ENCODE measurements at places on chromosomes 16 and 17.
A peak's percentile ranks its signal among the peaks of the same experiment; 100 is the strongest.

DNA sequence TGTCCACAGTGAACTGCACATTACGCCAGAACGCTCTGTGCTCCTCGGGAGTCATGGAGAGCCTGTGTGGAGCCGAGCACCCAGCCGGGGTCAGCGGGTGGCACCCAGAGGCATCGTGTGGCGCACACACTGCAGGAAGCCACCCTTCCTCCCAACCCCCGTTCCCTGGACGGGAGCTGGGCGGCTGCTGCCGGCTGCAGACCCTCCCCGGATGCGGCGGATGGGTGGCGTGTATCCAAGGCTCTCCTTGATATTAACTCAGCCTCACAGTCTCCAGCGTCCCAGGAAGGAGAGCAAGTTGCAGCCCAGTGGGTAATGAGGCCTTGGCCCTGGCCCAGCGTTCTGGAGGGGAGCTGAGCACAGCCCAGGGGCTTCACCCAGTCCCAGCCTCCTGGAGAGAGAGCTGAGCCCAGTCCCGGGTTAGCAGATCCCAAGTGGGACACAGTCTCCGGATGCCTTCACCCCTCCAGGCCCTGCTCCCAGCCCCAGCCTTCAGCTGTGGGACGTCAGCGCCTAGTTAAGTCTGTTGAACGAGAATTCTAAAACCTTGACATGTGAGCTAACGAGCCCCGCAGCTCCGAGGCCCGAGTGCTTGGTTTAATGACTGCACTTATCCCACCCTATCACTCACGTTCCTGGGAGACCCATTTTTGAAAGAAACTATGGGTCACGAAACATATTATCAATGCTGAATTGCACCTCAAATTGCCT is 86.6 kb downstream of the TBC1D16 start:
- no peak for DNase-seq

DNA sequence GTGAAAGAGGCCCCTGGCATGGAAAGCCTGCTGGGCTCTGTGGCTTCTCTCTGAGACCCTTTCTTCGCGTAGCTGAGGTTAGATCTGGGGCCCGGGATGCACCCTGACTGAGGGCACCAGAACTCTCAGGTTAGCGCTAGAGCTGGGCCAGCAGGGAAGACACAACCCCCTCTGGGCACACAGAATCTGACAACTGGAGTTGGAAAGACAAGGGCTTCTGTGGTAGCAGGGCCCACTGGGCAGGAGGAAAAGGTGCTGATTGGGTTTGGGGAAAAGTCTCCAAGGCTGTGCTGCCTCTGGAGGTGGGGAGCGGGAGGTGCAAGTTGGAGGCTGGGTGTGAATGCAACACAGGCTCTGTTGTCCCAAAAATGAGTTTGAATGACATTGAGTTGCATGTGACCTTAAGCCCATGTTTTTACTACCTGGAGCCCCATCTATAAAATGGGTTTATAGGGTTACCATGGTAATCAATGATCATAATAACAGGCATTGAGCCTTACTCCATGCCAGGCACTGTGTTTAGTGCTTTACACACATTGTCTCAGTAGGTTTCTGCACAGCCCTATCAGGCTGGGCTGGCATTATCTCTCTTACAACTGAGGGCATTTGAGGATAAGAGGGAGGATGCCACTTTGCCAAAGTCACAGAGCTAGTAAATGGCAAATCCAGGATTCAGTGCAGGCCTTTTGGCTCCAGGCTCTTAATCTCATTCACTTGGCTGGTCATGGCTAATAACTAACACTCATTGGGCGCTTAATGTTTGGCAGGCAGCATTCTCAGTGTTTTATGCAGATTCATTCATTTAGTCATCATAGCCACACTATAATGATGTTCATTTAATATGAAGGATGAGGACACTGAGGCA is 9.5 kb upstream of the IGFBP4 start:
- DNase-seq, result no peak

GRCh38 chr17:14198575-14198974 is 38.1 kb downstream of the CDRT15 start:
- DNase-seq, result no peak

GRCh38 chr16:22022151-22022550 is 14.2 kb downstream of the MOSMO start:
- DNase-seq, result no peak

DNA sequence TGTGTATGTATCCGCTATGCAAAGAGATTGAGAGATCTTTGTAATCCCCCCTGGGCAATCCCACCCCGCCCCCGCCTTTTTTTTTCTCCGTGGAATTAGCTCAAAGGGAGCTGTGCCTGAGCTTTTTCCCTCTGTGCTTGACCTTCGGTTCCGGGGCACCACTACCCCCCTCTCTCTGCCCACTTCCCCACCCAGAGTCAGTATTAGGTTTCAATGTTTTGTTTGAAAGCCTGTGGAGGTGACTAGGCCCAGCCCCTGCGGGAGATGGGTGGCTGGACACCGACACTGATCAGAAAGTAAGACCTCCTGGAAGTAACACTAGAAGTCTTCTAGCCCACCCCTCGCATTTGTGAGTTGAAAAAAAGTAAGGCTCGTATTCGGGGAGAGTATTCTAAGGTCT is 7.0 kb downstream of the CBLN1 start:
- no peak for DNase-seq

DNA sequence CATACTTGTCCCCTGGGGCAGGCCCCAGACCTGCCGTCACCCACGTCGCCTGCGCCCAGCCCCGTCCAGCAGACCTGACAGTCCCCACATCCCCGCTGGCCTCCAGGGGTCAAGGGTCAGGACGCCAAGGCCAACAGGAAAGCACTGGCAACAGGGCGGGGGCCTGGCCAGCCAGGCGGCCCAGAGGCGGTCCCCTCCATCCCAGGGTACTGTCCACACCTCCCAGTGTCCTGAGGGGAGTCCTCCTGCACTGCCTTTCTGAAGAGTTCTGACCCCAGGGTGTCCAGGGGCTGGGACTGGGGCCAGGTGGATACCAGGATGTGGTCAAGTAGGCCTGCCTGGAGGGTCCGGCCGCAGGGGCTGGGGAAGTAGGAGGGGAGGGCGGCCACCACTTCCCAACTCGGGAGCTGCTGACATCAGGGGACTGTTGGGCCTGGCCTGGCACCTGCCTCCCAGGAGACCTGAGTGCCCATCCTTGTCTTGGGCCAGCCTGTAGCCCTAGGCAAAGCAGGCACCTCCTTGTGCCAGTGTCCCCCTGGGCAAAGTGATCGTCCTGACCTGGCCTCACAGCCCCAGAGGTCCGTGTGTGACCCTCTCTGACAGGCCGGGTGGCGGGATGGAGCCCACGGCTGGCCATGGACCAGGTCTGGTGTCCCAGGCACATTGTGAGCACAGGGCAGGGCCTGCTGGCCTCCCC is 6.7 kb upstream of the AXIN1 start:
- no peak for DNase-seq

DNA sequence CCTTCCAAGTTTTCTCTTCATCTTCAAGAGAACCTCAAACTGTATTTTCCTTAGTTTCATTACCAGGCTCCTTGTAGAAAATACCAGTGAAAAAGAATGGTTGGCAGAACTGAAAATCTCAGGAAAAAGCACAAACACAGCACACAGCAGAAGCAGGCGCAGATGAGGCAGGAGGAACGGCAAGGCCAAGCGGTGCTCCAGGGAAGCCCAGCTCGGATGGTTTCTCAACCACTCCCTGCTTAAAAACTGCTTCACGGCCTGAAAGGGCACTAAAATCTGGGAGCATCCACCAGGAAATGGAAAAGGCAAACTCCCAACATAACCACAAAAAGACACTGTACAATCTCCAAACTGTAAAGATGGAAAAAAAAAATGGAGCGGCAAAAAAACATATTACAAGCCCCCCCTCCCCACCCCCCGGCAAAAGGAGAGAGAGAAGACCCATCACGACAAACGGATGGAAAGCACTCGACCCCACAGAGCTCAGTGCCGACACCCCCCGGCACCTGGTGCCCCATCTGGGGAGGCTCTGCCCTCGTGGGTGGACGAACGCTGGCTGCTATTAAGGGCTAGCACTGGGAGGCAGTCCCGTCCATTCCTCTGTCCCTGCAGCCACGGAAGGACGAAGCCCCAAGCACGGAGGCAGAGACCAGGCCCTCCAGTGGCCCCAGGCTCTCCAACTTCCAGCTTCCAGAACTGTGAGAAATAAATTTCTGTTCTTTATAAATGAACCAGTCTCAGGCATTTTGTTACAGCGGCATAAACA is 127.5 kb downstream of the ZNF778 start:
- DNase-seq, result no peak

- DNase-seq, result no peak
These were observed 254.8 kb upstream of the TBX2 start for GRCh38 chr17:61144617-61145564.

GRCh38 chr17:80362428-80363119 is 52.4 kb upstream of the ENDOV start:
- DNase-seq, result peak; percentile 29

GRCh38 chr16:31698901-31699300 is 171.2 kb downstream of the AHSP start:
- DNase-seq, result no peak

- peak; percentile 64 for DNase-seq
These were observed 6.7 kb downstream of the SMTNL2 start for GRCh38 chr17:4590981-4591453.

DNA sequence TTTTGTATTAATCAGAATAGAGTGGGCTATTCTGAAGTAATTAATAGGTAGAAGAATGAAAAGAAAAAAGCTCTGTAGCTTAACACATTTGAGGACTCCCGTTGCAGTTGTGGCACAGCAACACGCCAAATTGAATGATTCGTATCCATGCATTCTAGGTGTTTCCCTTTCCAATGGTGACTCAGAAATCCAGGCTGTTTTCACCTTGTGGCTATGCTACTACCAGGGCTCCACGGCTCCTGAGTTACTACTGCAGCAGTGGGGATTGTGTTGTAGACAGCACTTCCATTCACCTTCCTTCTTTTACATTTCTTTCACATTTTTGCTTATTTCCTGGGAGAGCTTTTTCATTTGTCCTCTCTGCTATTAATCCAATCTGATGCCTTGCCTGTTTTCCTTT is 1616.4 kb downstream of the CDH8 start:
- no peak for DNase-seq

DNA sequence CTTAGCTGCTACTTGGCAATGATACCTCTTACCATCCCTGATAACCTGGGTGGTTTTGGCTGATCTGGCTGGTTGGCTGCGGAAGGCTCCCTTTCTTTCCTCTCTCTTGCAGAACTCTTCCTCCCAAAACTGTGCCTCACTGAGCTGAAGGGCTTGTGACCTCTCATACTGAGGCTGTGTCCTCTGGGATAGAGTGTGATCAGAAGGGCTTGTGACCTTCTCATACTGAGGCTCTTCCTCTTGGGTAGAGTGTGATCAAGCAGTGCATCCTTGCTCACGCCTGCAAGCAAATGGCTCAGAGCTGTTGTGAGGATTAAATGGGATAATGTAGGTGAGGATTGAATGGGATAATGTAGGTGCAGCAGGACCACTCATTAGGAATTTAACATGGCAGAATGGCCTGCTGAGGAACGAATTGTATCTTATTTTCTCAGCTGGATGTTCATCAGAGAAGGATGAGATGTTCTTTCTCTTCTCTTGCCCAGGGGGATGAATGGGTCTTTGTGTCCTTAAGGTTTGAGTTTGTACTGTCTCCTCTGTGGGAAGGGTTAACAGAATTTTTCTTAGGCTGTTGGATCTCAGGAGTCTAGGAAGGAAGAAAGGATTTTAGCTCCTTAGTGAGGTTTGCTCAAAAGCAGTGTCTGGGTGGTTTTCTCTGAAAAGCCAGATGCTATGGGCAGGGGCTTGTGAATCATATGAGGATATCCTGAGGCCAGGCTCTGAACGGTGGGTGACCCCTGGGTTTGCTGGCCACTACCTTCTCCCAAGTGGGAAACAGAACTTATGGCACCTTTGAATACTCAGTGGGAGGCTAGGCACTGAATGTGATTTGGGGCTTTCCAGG is 130.0 kb upstream of the HS3ST2 start:
- DNase-seq, result no peak

DNA sequence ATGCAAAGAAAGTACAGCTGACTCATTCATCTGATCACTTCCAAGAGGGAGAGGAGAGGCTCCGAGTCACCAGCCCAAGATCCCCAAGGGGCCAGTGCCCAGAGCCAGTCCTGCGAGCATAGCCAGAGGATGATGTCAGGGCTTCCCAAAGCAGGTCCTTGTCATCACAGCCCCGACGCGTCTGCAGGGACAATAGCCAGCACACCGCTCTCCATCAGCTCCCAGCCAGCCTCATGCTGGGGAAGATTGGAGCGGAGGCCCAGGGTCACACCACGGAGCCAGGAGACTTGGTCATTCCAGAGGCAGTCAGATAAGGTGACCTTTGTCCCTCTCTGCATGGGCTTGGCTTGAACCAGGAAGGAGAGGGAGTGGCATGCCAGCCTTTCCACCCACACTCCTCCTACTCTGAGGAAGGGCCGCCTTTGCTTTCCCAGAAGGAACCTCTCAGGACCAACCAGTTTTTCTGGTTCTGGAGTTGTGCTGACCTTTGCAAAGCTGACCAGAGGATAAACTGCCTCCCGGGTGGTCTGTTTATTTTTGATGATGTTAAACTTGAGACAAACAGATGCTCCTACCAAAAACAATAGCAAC is 58.3 kb upstream of the ARHGAP44 start:
- DNase-seq, result no peak
